ENCODE measurements at places on chromosomes 5 and 9.

- DNase-seq = no peak
Measured at GRCh38 chr5:126449751-126450271, 26.6 kb downstream of the GRAMD2B start.

GRCh38 chr5:110478895-110479294 is 247.6 kb downstream of the TMEM232 start:
- no peak for DNase-seq

DNA sequence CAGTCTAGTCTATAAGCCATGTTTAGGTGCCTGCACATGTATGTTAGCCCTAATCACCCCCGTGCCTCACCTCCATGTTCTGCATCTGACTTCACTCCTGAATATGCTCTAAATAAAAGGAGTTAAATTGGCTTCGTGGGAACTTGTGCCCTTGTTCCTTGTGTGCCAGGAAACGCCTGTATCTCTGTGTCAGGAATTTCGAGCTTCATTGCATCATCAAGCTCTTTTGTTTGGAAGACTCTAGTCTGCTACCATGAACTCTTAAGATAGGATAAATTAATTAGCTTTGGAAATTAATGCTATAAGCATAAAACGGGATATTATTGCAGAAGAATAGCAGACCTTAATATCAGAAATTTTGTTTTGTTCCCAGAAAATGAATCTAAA is 99.2 kb downstream of the ADCY2 start:
- DNase-seq = no peak

GRCh38 chr5:154696891-154697290 is 58.3 kb upstream of the LARP1 start:
- DNase-seq = no peak

DNA sequence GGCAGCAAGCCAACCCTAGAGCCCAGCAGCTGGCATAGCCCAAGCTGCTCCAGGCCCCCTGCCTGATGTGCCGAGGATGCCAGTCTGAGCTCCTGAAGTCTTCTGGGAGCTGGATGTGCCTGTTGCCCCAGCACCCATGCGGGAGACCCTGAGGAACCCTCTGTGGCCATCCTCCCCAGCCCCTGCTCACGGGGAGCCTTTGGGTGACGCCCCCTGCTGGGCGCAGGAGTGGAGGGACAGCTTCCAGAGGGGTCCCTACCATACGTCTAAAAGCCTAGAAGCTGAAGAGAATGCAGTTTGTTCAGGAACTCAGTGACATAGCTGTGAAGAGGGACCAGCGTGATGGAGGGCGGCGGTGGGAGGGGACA is 33.1 kb upstream of the MVB12B start:
- DNase-seq = no peak

DNA sequence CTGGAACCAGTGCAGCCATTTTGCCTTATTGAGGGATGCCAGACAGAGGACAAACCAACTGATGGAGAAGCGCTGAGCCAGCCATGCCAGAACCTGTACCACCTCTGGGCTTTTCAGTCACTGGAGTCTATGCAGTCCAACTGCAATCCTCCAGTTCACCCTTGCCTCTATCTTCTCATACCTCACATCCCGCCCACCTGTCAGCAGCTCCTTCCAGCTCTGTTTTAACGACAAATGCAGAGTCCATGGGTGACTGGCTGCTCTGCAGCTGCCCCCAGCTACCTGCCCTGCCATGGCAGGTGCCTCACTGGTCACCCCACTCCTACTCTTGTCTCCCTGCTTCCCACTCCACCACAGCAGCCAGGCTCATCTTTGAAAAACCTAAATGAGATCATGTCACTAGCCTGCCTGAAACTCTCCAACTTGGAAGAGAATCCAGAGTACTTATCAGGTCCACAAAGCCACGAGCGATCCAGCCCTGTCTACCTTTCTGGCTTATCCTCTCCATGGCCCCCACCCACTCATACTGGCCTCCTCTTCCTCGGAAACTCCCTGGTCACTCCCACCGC is 14.0 kb upstream of the ACSL6 start:
- no peak for DNase-seq

- DNase-seq = no peak
Measured at GRCh38 chr5:82984786-82985735, 92.1 kb downstream of the TMEM167A start.

GRCh38 chr9:37944266-37944650 is 40.3 kb upstream of the SLC25A51 start:
- DNase-seq = no peak

DNA sequence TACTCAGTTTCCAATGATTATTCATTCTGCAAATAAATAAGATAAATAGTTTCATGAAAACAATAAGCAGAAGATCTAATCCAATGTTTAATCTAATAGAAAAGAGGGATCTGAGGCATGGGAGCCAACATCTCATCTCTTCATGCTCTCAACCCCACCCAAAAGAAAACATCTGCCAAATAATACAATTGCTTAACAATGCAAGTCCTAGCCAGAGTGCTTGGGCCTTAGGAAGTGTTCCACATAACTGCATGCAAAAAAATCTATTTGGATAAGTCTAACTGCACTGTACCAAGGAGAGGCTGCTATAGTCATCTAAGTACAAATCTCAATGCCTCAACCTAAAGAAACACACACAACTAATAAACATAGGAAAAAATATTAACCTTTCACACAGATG is 606.0 kb downstream of the CDH9 start:
- DNase-seq = no peak

GRCh38 chr5:160480652-160481051 is 59.0 kb downstream of the PTTG1 start:
- DNase-seq = no peak

GRCh38 chr9:10925896-10926295 is 313.1 kb upstream of the PTPRD start:
- DNase-seq = no peak

DNA sequence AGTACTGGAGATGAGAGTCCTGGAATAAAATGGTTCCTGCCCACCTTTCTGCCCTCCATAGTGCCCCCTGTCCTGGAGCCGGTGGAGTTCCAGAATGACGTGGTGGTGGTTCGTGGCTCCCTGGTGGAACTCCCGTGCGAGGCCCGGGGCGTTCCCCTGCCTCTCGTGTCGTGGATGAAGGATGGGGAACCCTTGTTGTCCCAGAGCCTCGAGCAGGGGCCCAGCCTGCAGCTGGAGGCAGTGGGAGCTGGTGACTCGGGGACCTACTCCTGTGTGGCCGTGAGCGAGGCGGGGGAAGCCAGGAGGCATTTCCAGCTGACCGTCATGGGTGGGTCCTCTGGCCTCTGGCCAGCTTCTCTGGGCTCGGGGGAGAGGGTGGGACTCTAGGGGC is 51.1 kb upstream of the ASS1 start:
- DNase-seq = no peak

DNA sequence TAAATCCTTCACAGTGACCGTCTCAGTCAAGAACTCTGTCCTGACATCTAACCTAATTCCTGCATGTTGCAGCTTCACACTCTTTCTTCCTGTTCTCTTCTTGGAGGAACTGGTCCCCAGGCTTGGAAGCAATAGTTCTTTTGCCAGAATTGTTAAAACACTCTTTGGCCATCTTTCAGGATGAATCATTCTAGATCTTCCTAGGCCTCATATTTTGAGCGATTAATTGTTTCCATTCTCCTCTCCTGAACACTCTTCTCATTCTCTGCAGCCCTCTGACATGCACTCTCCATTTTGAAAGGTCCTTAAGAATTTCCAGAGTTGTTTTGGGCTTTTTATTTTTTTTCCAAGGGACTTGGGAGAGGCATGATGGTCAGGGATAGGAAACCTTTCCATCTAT is 85.8 kb downstream of the FAM114A2 start:
- no peak for DNase-seq

DNA sequence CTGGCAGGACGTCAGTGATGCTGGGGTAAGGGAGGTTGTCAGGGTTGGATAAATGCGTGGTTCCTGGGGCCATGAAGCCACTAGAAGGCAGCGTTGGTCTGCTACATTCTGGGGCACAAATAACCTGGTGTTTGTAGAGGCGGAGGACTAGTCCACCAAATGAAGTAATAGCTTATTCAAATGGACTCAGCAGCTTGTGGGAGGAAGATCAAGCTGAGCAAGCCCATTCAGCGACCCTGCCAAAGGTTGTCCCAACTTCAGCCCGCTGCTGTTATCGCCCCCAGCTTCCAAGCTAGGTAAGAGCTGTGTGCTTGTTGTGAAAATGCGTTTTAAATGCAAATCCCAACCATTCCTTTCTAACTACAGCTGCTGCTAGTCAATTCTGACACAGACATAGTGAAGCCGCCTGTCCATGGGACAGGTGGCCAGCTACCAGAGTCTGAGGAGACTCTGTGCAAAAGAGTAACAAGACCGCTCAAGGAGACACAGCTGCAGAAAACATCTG is 7.6 kb upstream of the FAM240B start:
- peak; percentile 24 for DNase-seq

DNA sequence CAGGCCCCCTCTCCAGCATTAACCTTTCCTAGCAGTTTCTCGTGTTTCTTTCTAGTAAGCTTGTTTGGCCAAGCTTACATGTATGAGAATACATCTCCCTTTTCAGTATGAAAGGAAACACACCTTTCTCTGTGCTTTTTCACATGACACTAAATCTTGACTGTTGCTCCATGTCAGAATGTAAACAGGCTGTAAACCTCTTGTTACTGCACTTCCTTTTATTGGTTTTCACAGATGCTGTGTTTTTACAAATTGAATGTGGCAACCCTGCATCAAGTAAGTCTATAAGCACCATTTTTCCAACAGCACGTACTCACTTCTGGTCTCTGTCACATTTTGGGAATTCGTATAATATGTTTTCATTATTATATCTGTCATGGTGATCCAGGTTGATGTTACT is 2.2 kb upstream of the CANX start:
- DNase-seq = no peak

- DNase-seq = no peak
Measured at GRCh38 chr5:77881528-77881927, 105.4 kb upstream of the TBCA start.

- no peak for DNase-seq
Measured at GRCh38 chr9:75085640-75086039, 2.3 kb downstream of the NMRK1 start.

GRCh38 chr5:152634586-152634985 is 229.5 kb upstream of the NMUR2 start:
- no peak for DNase-seq
